NCI-H226 (cell line): ENCODE measurements at places on chromosomes 1 and 21.

DNA sequence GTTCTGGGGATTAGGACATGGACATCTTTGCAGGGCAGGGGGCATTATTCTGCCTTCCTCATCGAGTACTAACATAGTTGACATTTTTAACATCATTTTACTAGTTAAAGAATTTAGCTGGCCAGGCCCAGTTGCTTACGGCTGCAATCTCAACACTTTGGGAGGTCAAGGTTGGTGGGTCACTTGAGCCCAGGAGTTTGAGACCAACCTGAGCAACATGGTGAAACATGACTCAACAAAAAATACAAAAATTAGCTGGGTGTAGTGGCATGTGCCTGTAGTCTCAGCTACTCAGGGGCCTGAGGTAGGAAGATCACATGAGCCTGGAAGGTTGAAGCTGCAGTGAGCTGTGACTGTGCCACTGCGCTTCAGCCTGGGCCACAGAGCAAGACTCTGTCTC lies 29.8 kb upstream of the THEM4 start:
- no peak for DNase-seq

- DNase-seq: no peak
These were observed 7.7 kb upstream of the ATP1A1 start for GRCh38 chr1:116365353-116365780.

- no peak for DNase-seq
These were observed 41.2 kb downstream of the HS2ST1 start for GRCh38 chr1:86955678-86956077.

- DNase-seq: no peak
These were observed 8.2 kb upstream of the RGSL1 start for GRCh38 chr1:182441719-182442118.

- no peak for DNase-seq
These were observed 20.0 kb upstream of the ALDH4A1 start for GRCh38 chr1:18922319-18922726.

GRCh38 chr1:70140343-70140742 lies 65.0 kb downstream of the LRRC40 start:
- DNase-seq: peak; percentile 18

GRCh38 chr1:209527993-209528717 lies 55.4 kb upstream of the CAMK1G start:
- DNase-seq: peak; percentile 16

DNA sequence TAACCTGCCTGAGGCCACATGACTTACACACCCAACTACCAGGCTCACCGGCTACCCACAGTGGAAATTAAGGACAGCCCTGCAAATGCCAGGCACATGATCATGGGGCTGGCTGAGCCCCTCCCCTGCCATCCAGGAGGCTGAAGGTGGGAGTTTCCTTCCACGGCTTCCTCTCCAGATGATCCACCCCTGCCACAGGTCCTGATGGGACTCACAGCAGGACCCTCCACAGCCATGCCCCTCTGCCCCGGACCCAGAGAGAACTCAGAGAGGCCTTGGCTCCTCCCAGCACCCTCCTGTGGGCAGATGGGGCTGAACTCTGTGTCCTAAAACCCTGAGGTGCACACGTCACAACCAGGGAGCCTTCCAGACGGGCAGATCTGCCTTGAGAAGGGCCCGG lies 29.1 kb upstream of the CASZ1 start:
- peak; percentile 7 for DNase-seq

DNA sequence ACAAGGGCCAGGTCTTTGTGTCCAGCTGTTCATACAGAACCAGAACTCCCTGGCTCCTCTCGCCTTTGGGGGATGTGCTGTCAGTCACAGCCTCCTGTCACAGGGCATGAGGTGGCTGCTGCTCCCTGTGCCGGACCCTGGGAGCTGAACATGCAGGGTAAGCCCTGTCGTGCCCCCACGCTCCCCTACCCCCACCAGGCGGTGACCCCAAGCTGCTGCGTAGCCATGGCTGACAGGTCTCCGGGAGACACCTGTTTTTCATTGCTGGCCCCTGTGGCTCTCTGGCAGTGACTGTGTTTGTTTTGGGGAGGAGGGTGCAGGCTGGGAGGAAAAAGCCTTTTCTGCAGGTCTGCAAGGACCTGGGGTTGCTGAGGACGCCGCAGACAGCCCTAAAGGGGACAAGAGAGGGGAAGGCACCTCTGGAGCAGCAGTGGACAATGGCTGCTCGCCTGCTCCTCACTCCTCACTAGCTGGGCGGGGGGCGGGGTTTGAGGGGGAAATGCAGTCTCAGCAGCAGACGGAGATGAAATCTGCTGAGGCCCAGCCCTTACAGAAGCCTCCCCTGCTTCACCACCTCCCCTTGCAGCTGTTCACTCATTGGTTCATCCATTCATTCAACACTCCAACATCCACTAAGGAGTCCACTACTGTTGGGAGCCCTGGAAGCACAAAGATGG lies 81.4 kb downstream of the TRABD2B start:
- no peak for DNase-seq

DNA sequence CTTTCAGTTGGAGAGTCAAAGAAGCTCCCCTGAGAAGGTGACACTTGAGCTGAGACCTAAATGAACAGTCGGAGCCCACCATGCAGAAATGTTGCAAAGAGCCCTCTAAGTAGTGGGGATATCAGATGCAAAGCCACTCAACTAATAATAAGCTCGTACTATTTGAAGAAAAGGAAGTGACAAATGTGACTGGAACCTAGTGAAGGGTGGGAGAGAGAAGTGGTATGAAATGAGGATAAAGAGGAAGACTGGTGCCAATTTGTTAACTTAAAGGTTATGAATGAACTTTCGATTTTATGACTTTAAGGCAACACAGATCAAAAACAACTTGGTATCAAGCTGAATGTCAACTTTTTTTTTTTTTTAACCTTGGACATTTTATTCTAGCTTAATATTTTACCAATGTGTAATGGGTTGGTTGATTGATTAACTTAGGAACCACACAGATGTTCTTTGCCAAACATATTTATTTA lies 14.7 kb downstream of the LYPLAL1 start:
- no peak for DNase-seq

DNA sequence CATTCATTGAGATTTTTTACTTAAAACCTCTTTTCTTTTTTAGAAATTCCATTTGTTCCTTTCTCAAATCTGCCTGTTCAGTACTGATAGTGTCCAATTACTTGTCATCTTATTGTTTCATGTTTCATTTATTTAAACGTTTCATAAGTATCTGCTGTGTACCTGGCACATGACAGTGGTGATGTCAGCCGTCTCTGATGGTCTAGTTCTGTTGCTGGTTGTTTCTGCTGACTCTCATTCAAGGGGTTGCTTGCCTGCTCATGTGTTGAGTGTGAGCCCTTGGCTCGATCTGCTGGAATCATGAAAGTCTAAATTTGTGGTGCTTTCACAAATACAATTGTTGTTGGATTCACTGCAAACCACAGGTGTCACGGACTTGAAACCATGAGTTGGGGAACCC lies 25.5 kb upstream of the C2CD2 start:
- DNase-seq: no peak

DNA sequence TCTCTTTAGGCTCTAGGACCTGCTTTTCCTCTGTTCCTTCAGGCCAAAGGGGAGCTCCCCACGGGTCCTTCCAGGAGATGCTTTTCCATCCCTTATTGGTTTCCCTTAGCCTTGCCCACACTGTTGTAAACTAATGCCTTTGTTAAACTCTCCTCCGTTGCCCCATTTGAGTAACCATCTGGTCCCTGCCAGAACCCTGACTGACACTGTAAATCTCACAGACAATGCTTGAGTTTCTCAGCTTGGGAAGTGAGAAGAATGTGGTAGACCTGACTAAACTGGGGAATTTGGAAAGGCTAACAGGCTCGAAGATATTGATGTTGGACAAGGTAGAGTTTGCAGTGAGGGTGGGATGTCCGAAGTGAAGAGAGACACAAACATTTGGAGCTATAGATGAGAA lies 11.4 kb downstream of the AKNAD1 start:
- DNase-seq: no peak

DNA sequence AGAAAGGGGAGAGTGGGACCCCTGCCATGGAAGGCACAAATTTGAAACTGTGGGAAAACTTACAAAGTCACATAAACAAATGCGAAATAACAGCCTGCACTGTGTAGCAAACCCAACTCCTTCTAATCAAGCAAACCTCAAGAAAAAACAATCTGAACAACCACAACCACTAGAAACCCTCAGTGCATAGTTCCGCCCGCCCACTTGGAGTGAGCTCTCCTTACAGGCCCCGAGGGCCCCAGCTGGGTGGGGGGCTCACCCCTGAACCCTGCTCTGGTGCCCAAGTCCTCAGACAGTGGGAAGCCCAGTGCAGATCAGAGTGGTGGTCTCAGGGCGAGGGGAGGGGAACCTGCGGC lies 931 bp upstream of the MXRA8 start:
- DNase-seq: no peak

- no peak for DNase-seq
These were observed 327 bp downstream of the LRRC40 start for GRCh38 chr1:70205071-70205433.

GRCh38 chr1:234533975-234534876 lies 55.2 kb upstream of the TARBP1 start:
- peak; percentile 76 for DNase-seq

DNA sequence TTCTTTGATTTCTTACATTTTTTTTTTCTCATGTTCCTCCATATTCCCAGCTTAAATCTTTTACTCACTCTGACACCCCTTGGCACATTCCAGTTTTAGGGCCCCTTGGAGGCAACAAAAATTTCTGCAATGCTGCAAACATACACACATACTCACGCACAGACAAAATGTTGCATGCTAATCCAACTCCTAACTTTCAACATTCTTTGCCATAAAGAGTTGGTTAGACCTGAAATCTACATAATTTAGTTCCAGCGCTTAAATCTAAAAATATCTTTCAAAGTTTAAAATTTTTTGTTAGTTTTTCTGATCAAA lies 103.9 kb downstream of the PTPN14 start:
- no peak for DNase-seq

- no peak for DNase-seq
These were observed 127.3 kb upstream of the POU3F1 start for GRCh38 chr1:38173848-38174247.

- DNase-seq: no peak
These were observed 94.1 kb downstream of the COL24A1 start for GRCh38 chr1:86062453-86062852.

- DNase-seq: no peak
These were observed 65.8 kb upstream of the RAB4A start for GRCh38 chr1:229204921-229205777.

DNA sequence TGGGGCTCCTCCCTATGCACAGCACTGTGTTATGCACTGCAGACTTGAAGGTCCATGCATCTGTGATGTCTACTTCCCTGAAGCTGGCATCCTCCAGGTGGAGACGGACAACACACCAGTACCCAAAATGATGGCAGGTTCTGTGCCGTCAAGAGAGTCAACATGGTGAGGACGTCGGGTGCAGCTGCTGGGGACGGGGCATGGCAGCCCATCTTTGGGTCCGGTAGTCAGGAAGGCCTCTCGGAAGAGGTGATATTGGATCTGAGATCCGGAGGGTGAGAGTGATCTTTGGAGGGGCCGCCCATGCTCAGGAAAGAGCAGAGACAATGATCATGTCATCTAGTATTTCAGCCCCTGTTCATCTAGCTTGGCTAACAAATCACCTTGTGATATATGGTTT lies 104.1 kb downstream of the RIPK4 start:
- no peak for DNase-seq

GRCh38 chr1:37776946-37777516 lies 12.1 kb upstream of the EPHA10 start:
- no peak for DNase-seq

- no peak for DNase-seq
These were observed 1107.1 kb downstream of the KCNT2 start for GRCh38 chr1:195501118-195501517.

GRCh38 chr21:36470294-36470693 lies 9.6 kb downstream of the CLDN14 start:
- DNase-seq: no peak

DNA sequence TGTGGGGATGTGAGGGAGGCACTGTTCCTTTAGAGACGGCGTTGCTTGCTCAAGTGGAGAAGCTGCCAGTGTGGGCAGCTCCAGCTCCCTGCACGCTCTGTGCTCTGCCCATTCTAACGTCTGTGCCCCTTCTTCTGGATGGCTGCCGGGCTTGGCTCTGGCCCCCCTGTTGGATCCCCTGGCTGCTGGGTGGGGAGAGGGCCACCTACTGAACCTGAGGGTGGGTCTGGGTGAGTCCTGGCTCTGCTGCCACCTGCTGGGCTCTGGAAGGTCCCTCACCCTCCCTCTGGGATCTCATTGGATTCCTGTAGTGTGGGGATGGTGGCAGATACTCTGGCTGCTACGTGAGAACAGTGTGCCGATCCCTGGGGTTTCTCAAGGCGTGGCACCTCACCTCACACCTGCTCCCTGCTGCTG lies 5.0 kb downstream of the PFKL start:
- DNase-seq: no peak

DNA sequence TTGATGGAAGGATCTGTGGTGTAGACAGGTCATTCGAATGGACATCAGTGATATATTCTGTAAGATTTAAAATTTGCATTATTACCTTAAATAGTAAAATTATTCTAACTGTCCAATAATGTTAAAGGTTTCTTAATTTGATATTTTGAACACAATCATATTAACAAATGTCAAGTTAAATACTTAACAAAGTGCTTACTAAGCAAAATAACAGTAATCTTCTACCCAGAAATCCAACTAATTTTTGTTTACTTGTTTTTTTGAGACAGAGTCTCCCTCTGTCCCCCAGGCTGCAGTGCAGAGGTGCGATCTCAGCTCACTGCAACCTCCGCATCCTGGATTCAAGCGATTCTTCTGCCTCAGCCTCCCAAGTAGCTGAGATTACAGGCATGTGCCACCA lies 33.9 kb downstream of the USP33 start:
- no peak for DNase-seq

DNA sequence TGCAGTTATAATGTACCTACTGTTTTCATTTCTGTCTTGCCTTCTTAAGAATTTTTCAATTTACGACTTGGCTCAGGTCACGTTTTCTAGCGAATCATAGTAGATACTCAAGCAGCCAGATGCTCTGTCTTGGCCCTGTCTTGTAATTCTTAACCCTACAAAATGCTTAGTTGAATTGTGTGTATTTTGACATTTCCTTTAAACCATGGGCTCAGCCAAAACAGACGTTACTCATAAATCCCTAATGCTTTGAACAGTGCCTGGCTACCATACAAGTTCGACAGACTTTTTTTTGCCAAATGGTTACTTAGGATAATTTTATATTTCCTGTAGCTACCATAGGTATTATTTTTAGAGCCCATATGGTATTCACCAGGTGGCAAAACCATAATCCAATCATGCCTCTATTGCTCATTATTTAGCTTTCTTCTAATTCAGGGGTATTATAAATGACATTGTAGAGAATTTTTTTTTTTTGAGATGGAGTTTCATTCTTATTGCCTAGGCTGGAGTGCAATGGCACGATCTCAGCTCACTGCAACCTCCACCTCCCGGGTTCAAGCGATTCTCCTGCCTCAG lies 54.3 kb downstream of the KCNK1 start:
- no peak for DNase-seq

GRCh38 chr1:56339786-56340465 lies 239.4 kb downstream of the PLPP3 start:
- DNase-seq: no peak

GRCh38 chr1:81407000-81407821 lies 393.5 kb upstream of the ADGRL2 start:
- no peak for DNase-seq
